PC-3 (cell line): ENCODE measurements at places on chromosomes 5 and 9.

GRCh38 chr5:915946-916345 lies 23.3 kb downstream of the TRIP13 start:
- no peak for DNase-seq

GRCh38 chr9:90774071-90774470 lies 27.5 kb upstream of the SYK start:
- no peak for DNase-seq

- no peak for DNase-seq
Measured at GRCh38 chr9:91751922-91752321, 198.1 kb downstream of the ROR2 start.

GRCh38 chr5:93611976-93612854 lies 29.2 kb downstream of the NR2F1 start:
- DNase-seq = peak; percentile 35

DNA sequence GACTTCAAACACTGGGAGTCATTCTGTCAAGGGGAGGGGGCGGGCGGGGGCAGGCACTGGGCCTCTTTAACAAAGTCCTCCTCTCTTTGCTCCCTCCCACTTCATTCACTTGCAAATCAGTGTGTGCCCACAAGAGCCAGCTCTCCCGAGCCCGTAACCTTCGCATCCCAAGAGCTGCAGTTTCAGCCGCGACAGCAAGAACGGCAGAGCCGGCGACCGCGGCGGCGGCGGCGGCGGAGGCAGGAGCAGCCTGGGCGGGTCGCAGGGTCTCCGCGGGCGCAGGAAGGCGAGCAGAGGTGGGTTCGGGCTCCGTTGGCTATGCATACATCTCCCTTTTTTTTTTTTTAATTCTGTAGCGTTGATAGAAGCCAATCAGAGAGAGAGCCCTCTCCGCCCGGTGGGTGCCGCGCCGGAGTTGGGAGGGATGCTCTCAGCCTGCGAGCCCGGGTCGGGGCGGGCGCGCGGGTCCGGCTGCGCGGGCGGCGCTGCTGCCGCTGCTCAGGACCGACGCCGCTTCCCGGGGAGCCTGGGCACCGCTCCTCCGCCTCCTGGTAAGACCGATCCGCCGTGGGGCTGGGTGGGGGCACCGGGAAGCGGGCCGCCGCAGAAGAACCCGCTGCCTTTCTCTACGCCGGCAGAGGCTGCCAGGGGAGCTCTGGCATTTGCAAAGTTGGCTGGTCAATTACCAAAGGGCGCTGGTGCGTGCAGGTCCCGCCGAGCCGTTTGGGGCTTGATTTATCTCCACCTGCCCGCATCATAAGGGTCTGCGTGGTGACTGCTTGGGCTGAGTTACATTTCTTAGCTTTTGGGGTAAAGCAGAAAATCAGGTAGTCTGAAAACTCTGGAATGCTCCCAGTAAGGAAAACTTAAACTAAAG lies at the start of gene CDH6:
Gene CDH6, plus strand, starts transcription at position 96 of the 877 bp plus-strand sequence. CDS start 73,788 bp downstream, outside the sequence.
- peak; percentile 33 for DNase-seq

GRCh38 chr5:126443374-126443851 lies 20.2 kb downstream of the GRAMD2B start:
- DNase-seq = no peak

GRCh38 chr5:132391870-132392269 lies 22.4 kb downstream of the SLC22A5 start:
- no peak for DNase-seq

- DNase-seq = peak; percentile 60
Measured at GRCh38 chr5:179907556-179908324, at the start of gene TBC1D9B. TSS of gene TBC1D9B (minus strand) at chr5:179907897. CDS start at chr5:179907821, 76 bp downstream.

DNA sequence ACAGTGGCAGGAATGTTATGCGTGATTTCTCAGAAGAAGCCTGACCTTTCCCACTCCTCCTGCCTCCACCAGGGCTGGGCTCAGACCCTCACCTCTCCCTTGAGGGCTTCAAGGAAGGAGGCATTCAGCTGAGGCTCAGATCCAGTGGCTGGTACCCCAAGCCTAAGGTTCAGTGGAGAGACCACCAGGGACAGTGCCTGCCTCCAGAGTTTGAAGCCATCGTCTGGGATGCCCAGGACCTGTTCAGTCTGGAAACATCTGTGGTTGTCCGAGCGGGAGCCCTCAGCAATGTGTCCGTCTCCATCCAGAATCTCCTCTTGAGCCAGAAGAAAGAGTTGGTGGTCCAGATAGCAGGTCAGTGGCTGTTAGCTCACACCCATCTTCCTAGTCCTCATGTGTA lies 9.9 kb downstream of the BTNL9 start:
- DNase-seq = no peak

GRCh38 chr9:134344068-134344799 lies 18.0 kb downstream of the RXRA start:
- no peak for DNase-seq

DNA sequence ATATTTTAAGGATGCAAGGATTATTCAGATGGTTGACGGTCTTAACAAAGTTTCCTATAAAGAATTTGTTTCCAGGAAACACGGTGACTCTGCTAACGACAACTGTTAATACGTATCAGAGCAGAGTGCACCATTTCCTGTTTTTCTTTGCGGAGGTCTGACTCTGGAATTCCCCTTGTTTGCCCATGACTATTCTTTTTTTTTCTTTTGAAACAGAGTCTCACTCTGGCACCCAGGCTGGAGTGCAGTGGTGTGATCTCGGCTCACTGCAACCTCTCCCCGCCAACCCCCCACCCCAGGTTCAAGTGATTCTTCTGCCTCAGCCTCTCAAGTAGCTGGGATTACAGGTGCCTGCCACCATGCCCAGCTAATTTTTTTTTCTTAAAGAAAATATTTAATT lies 115.9 kb downstream of the CDC42SE2 start:
- peak; percentile 61 for DNase-seq

DNA sequence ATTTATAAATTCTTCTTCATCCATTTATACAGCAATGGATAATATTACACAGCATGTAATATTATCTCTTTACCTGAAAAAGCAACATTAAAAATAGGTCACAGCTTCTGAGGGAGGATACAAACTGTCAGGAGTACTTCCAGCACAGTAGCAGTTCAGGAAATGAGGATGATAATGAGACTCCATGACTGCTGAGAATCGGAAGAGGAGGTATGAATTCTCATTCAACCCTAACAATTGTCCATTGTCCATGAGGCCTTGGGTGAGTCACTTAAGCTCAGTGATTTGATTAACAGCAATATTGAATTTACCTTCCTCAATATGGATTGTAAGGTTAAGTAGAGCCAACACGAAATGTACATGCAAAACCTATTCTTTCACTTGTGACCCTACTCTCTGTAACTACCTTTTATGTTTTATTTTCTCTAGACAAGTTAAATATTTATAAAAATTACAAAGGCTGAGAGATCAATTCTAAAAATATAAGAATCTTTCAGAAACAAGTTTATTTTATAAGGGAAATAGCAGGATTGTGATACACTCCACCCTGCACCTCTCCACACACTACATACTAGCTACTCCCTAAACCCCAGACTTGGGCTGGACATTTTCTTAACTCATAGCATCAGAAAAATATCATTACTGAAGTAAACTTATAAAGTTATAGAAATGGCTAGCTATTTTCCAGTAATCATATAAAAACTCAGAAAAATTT lies 159.1 kb upstream of the ACOT12 start:
- peak; percentile 6 for DNase-seq

DNA sequence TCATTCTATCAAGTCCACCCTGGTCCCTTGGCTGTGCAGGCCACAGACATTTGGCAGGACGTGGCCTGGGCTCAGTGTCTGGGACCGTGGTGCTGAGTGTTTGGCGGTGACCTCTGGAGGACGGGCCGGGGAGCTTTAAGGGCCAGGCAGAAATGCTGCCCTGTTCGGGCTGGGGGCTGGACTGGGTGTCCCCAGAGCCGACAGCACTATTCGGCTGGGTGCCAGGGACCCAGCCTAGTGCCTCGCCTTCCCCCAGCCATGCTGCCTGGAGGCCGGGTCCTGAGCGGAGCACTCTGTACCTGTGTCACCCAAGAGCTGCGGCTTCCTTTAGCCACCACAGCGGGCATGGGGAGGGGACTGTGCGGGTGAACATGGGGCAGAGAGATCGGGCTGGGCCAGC lies 40.4 kb downstream of the COL5A1 start:
- no peak for DNase-seq

GRCh38 chr9:89532478-89532877 lies 34.6 kb upstream of the SEMA4D start:
- DNase-seq = no peak

- DNase-seq = peak; percentile 35
Measured at GRCh38 chr5:100444961-100445360, 90.2 kb upstream of the FAM174A start.

GRCh38 chr5:61576556-61576955 lies 244.5 kb downstream of the ZSWIM6 start:
- no peak for DNase-seq

GRCh38 chr9:117795271-117795670 lies 91.1 kb downstream of the TLR4 start:
- no peak for DNase-seq

DNA sequence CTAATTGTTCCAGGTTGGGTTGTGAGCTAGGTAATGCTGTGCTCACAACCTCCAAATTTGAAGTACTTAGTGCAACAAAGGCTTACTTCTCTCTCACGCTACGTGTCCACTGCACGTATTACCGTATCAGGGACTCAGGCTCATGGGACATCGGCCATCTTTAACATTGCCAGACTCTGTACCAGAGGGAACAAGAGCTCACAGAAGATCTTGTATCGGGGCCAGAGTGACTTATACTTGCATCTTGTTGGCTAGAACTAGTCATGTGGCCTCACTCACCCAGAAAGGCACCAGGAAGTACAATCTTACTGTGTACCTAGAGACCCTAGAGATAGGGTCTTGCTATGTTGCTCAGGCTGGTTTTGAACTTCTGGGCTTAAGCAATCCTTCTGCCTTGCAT lies 81.1 kb upstream of the KLF9 start:
- DNase-seq = no peak

- no peak for DNase-seq
Measured at GRCh38 chr5:134500699-134501430, 24.6 kb upstream of the JADE2 start.

GRCh38 chr9:16794871-16795639 lies 75.4 kb downstream of the BNC2 start:
- DNase-seq = no peak

- DNase-seq = peak; percentile 16
Measured at GRCh38 chr9:70130266-70130665, 86.6 kb downstream of the MAMDC2 start.

DNA sequence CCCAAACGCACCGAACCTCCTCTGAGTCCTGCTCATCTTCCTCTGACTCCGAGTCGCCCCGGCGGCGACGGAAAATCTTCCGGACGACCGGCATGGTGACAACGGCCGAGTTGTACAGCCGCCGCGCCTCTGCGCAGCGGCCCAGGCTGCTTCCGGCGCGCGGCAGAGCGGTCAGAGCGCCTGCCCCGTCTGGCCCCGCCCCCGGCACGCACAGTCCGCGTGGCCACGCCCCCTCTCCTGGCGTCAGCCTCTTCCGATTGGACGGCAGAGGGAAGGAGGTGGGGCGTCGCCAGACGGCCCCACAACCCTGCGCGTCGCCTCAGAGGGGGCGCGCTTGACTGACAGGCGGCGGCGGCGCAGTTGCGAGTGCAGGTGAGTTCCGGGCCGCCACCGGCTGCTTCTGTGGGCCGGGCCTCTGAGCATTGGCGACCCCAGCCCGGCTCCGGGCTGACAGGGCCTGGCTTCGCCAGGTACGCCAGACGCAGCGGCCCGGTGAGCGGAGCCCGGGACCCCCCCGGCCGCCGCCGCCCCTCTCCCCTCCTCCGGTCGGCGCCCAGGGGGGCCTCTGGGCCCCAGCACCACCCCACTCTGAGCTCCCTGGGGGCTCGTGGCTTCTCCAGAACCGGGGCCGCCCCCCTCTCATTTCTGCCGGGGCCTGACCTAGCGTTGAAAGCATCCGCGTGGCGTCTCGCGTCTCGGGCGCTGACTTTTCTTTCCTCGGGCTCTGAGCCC lies at the start of the genes C9orf78 and USP20:
Gene C9orf78, minus strand, starts transcription at position 148 of the 732 bp plus-strand sequence. Its CDS starts 54 bp downstream, at position 94.
Gene USP20, plus strand, starts transcription at position 331 of the 732 bp plus-strand sequence. CDS start 17,098 bp downstream, outside the sequence.
- DNase-seq = peak; percentile 95

DNA sequence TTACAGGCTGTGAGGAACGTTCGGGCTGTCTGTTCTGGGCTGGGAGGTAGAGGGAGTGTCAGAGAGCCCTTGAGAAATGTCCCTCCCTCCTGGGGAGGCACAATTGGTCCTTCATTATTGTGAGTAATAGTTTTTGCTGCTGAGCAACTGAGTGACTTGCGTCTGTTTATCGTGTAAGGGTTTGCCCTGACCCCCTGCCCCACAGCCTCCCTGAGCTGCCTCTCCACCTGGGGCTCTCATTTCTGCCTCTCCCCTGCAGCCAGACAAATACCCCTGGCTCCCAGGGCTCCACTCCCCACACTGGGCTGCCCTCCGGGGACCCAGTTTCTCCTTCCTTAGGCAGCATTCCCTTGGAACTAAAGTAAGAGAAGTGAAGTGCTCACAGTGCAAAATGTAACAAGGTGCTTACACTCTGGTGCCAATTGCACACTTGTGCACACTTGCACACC lies 174.9 kb upstream of the MVB12B start:
- DNase-seq = peak; percentile 21

DNA sequence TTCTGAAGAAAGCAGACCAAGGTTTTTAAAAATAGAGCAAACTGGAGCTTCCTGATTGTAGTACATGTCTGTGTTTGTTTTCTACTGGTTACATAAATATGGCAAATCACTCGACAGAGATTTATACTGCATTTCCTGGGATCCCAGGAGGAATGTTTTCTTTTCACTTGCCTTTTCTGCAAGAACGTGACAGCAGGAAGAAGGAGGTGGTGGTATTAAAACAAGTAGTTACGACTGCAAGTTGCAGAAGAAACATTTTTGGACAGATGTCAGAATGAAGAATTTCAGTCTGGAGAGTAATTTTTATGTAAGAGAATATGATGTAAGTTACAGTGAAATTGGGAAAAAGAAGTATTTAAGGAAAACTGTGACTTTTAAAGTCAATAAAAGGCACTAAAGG lies 253.7 kb upstream of the NFIL3 start:
- DNase-seq = no peak

DNA sequence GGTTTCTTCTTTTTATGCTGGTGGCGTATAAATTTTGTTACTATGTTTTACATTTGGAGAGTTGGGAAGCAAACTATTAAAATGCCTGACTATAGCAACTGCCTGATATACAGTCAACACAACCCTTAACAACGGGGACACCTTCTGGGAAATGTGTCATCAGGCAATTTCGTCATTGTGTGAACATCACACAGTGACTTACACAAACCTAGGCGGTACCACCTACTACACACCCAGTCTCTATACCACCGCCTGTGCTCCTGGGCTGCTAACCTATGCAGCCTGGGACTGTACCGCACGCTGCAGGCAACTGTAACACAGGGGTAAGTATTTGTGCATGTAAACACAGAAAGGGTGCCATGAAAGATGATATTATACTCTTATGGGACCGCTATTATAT lies 1.3 kb upstream of the CDHR2 start:
- peak; percentile 45 for DNase-seq
